ENCODE measurements at places on chromosomes 12 and 14.

GRCh38 chr12:33247625-33248024, 192.0 kb downstream of the SYT10 start:
- no peak for DNase-seq

GRCh38 chr14:57136669-57137328, 131.9 kb downstream of the EXOC5 start:
- DNase-seq = no peak

- no peak for DNase-seq
These were observed 340.0 kb upstream of the USP15 start for GRCh38 chr12:61920230-61920629.

DNA sequence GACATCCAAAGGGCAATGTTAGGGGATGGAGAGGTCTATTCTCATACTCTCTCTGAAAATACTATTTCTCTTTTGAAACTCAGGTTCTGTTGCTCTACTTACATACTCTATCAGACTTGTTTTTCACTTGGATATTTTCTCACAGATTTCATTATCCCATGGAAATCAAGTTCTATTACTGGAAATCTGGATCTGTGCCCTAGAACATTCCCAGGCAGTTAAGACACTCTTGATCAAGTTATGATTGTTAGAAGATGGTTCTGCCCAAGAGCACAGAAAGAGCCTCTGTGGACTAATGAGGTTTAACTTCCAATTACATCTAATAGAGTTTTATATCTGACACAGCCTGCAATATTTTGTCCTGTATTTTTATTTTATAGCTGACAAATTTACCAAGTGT, 591.0 kb upstream of the ATP2B1 start:
- DNase-seq = no peak

DNA sequence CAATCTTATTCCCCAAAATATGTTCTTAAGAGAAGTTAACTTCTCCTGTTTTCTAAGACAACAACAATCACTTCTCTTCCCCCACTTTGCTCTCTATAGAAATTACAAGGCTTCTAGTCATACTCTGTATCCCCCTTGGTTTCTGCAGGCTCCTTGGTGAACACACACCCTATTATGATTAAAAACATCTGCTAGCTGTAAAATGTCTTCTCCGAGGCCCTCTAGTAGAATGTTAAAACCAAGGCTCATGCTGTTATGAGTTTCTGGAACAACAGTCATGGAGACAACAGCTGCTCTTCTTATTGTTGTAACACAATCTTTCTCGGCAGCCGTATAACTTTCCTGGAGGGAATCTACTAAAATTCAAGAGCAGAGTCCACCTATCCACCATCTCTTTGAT, 397.5 kb upstream of the CCDC196 start:
- DNase-seq = no peak

DNA sequence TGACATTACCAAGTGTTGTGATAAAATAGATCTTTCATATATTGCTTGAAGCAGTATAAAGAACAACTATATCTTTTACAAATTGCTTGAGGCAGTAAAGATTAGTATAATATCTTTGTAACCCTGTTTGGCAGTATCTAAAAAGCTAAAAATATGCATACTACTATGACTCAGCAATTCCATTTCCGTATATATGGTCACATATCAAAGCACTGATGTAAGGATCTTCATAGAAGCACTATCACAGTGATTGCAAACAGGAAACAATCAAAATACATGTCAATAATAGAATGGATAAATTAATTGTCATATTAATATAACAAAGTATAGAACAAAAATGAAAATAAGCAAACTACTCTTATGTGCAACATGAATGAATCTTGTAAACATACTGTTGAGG, 158.4 kb upstream of the IGF1 start:
- no peak for DNase-seq

- DNase-seq = no peak
These were observed 341.7 kb downstream of the DPF3 start for GRCh38 chr14:72552236-72552635.

GRCh38 chr12:65305346-65305950, 27.0 kb downstream of the MSRB3 start:
- DNase-seq = no peak

GRCh38 chr12:67599691-67600090, 48.9 kb upstream of the DYRK2 start:
- DNase-seq = no peak

GRCh38 chr14:52738409-52738808, 8.4 kb downstream of the STYX start:
- DNase-seq = no peak

- DNase-seq = no peak
These were observed 25.1 kb downstream of the C12orf42 start for GRCh38 chr12:103470664-103471063.

DNA sequence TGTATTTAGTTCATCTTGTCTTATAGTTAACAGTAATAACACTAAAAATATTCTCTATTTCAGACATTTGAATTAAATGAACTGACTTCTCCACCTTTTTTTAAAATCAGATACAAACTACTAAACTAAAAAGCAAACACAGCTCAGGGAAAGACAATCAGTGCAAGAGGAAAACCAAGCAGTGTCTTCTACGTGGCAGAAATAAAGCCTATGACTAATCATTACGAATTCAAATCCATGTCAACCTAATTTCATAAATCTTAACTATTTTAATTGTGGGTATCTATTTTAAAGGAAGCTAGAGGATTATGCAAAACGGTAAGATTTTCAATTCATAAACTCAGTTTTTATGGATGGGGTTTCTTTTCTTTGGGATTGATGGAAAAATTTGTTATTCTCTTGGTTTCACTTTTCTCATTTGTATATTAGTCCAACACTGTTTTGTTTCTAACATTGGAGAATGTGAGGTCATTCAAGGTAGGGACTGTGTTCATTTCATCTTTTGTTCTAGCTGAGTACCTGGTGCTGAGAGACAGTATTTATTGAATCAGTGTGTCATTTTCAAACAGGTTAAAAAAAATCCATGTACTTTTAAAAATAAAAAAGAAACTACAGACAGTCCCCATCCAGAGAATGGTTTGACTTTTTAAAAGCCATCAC, 12.8 kb upstream of the PALS1 start:
- no peak for DNase-seq

DNA sequence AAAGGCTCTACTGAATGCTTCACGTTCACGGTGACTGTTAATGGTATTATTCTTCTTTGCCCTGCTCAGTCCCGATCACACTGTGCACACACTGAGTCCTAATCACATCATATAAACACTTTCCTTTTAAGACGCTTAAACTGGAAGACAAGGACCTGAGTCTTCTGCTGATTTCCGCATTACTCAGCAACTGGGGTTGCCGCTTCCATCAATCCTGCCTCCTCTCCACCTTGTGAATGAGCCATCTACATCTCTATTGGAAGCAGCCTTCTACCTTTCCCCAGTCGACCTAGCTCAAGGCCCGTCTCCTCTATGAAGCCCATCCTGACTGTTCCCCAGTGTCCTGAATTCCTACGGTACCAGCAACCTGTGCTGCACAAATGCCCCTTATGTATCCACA, 104.7 kb downstream of the NCOR2 start:
- DNase-seq = no peak

- DNase-seq = no peak
These were observed 79.7 kb downstream of the PAPOLA start for GRCh38 chr14:96581902-96582301.

DNA sequence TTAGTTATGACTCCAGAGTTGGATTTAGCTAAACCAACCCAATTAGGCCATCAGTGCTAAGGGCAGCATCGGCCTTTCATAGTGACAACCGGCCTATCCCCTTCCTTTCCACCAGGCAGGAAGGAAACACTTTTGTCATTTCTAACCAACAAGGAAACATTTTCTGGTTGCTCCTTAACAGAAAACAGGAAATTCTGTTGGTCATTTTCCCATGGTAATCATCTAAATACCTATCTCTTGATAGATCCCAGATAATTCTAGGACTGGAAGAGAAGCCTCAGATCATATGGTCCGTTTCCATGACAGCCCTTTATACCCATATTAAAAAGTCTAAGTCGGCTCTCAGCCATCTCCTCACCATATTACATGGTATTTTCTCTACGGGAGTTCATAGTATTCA, 79.2 kb upstream of the USP44 start:
- no peak for DNase-seq

DNA sequence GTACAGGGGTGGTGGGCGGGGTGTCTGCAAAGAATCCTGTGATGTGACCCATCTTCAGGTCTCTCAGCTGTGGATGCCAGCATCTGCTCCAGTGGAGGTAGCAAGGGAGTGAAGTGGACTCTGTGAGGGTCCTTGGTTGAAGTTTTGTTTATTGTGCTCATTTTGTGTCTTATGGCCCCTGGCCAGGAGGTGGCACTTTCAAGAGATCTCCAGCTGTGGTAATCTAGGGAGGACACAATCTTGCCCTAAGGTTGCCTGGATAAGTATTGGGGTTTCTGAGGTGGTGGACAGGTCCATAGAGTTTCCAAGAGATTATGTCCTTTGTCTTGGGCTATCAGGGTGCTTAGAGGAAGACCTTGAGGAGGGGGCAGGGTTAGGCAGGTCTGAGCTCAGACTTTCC, 260.7 kb downstream of the CCDC59 start:
- no peak for DNase-seq

DNA sequence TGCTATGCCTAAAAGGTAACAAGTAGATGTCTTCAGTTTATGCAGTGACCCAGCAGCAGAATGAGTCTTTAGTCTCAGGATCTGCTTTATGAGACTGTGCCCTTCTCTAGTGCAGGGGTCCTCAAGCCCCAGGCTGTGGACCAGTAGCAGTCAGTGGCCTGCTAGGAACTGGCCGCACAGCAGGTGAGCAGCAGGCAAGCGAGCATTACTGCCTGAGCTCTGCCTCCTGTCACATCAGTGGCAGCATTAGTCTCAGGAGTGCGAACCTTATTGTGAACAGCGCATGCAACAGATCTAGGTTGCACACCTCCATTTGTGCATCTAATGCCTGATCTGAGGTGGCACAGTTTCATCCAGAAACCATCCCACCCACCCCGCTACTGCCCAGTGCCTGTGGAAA, 38.4 kb downstream of the LRP6 start:
- DNase-seq = no peak

DNA sequence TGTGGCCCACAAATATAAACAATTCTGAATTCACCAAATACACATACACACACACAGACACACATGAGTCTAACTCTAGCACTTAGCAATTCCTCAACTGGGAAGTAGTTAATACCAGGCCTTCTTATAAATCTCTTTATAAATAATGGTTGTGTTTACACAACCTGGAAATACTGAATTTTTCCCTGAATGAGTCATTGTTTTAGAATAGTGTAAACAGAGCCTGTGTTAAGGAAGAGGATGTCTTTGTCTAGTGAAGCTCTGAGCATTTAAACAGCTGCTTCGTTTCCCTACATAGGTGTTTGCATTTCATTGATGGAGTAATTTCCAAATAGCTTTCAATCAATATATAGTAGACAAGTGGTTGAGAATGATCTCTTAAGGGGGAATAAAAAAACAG, 218.8 kb downstream of the BTG1 start:
- DNase-seq = no peak

DNA sequence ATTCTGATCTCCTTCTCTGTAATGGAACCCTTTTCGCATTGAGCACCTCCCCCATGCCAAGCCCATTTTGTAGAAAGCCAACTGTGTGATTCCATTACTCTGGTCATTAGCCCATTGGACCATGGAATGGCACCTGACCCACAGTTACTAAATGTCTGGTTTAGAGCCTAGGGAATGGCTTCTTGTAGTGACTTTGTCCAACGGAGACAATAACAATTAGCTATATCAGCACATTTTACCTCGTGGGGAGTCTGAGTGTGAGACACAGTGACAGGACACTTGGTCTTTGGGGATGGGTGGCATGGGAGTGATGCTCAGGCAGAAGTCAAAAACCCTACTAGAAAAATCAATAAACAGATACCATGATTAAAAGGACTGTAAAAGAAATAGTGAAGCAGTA, 10.4 kb downstream of the SLC10A1 start:
- DNase-seq = no peak

DNA sequence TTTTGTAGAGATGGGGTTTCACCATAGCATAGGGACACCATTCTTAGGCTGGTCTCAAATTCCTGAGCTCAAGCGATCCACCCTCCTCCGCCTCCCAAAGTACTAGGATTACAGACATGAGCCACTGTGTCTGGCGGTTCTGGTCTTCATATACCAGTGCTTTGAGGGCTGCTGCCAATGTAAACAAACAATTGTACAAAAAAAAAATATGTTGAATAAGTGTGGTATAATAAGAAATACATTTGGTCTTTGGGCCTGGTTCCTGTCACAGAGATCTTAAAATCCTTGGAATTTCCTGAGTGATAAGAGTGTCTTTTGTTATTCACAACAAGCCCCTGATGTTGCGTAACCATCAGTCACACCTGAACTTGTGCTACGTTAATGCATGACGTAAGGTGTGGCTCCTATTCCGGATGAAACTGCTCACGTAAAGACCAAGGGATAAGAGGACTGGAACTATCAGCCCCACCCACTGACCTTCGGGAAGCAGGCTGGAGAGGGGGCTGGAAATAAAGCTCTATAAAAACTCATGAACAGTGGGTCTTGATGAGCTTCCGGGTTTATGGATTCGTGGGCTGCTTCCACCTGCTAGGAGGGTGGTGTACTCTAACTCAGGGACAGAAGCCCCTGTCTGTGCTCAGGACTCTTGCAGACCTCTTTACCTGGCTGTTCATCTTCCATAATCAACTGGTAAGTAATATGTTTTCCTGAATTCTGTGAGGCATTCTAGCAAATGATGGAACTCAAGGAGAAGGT, 16.5 kb upstream of the RIMKLB start:
- DNase-seq = no peak

DNA sequence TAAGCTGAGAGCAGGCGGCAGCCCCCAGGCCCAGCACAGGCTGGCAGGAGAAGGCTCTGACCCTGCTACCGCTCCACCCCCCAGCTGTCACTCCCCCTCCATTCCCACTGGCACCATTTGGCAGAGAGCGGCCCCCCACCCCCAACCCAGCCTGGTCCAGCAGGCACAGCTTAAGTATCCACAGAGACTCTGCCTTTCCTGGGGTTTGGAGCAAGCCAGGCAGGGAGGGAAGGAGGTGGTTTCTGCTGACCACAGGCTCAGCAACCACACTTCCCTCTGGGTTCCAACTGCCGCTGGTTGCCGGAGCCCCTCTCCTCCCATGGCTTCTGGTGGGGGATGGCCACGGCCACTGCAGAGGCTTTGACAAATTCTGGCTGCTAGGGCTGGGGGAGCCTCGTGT, 30.5 kb upstream of the CCND2 start:
- DNase-seq = no peak

GRCh38 chr12:34204830-34205285, 182.6 kb downstream of the ALG10 start:
- no peak for DNase-seq

- no peak for DNase-seq
These were observed 15.0 kb downstream of the DEPDC4 start for GRCh38 chr12:100251917-100252316.

Measured in stimulated activated CD4-positive, alpha-beta T cell treated with anti-CD3 and anti-CD28 coated beads, TNF-alpha, amount 100 ng/mL, for 4 hours (primary cell).